NCI-H1092 (cell line): ENCODE measurements at places on chromosomes 13 and 19.

GRCh38 chr13:44795176-44795575 is 194.1 kb downstream of the NUFIP1 start:
- DNase-seq, result no peak

DNA sequence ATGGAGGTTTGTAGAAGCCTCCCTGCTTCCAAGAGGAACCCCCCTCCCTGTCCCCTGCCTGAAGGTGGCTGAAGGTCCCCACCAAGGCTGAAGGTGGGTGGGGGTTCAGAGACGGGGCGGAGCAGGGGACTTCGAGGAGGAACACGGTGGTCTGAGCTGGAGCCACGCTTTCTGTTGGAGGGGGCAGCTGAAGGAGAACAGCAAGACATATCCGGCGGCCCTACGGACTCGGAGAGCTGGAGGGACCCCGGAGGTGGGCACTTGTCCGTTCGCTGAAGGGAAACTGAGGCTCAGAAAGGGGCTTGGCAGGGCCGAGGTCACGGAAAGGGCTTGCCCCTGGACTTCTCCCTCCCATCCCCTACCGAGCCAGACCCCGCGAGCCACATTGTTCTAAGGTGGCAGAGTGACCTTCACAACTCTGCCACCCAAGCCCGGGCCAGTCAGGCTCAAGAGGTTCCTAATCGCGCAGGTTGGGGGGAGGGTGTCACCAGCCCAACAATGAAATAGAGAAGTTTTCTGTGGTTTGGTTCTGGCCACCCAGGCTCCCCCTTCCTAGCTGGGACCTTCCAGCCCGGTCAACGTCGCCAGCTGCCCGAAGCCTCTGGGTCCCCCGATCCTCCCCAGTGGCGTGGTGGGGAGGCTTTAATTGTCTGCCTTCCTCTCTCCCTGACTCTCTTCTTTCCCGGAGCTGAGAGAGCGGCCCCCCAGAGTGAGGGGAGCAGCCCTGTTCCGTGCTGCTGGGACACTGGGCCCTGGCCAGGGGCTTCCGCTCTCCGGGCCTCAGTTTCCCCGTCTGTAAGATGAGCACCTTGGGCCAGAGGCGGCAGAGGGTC is 15.5 kb upstream of the KCNN1 start:
- DNase-seq, result no peak

DNA sequence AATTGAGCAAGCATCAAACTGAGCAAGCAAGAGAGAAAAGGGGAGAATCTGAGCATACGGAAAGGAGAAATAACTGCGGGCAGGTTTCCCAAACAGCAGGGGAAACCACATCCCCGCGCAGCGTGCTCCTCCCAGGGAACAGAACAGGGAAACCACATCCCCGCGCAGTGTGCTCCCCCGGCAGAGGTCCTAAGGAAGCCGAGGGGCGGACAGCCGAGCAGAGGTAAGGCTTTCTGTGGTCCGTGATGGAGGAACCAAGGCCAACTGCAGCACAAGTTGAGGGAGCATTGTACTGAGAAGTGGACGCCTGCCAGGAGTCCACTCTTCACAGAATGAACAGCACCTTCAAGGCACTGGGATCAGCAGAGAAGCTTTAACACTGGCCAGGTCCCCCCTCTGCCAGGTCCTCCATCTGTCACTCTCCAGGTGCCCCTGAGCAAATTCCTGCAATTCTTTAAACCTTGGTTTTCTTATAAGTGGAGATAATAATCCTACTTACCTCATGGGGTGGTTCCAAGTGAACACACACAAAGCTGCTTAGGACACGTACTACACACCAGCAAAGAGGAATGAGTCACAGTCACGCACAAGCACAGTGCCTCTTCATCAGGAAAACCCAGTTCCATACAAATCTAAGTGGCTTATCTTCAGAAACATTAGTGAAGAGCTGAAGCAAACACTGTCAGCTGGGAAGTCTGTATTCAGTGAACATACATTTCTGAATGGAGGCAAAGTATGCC is 23.0 kb upstream of the LAMP1 start:
- no peak for DNase-seq

- no peak for DNase-seq
Measured at GRCh38 chr13:60572855-60573254, 175.8 kb downstream of the TDRD3 start.

DNA sequence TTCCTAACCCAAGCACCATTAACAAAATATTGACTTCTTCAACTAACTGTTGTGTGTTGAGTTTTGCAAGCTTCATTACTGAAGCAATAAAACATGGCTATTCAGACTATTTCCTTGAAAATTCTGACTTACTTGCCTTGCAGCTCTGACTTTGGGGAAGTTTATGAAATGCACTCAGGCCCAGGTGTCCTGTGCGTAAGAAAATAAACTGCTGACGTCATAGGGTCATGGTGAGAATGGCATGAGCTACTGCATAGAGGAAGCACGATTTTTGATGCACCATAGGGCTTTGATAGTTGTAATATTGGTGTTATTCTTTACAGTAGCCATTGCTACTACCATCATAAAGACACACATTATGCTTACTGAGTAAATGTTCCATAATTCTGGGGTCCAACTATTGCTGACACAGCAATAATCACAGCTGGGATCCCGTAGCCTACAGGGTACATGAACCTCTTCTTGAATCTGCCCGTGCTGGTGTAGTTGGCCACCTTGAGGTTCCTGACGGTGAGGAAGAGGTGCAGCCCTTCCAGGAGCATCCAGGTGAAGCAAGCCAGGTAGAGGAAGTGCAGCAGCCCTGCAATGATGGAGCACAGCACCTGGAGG is 57.9 kb downstream of the MBD3L2B start:
- no peak for DNase-seq

GRCh38 chr13:39370554-39370953 is 232.4 kb downstream of the LHFPL6 start:
- DNase-seq, result no peak

GRCh38 chr19:51079481-51080110 is 3.1 kb downstream of the KLK14 start:
- no peak for DNase-seq

DNA sequence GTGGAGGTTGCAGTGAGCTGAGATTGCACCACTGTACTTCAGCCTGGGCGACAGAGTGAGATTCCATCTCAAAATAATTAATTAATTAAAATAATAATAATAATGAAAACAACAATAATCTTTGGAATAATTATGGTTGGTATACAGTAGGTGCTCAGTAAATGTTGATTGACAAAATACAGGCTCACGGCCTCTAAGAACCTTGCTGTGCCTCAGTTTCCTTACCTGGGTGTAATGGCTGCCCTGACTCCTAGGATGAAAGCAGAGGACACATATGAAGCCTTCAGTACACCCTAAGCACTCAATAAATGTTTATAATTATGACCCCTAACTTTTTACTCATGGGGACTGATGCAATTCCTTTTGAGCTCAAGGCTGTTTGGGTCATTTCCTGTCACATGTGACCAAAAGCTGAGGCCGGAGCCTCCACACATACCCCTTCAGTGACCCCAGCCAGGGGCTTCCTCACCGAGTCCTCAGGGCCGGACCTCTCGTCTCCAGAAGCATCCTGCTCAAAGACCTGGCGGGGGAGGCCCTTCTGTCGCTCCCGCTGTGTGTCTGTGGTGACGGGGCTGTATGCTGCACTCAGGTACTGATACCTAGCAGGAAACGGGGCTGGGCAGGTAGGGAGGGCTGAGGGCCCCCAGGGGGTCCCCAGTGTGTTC is 10.5 kb downstream of the DOCK6 start:
- no peak for DNase-seq

DNA sequence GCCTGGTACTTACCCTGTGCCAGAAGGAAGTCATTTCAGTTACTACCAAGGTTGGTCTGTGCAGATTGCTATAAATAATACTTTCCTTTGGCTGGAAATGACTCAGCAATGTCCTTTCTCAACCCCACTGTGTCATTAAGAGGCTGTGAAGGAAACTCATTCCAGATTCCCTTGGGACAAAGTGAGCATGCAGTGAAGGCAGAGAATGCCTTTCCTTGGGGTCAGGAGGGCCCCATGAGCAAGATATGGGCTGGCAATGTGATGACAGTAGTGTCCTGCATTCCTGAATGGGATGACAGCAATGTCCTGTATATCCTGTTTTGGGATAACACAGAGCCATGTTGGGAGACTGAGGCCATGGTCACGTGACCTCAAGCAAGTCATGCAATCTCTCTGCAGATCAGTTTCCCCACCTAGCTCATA is 213.1 kb upstream of the TMTC4 start:
- no peak for DNase-seq

DNA sequence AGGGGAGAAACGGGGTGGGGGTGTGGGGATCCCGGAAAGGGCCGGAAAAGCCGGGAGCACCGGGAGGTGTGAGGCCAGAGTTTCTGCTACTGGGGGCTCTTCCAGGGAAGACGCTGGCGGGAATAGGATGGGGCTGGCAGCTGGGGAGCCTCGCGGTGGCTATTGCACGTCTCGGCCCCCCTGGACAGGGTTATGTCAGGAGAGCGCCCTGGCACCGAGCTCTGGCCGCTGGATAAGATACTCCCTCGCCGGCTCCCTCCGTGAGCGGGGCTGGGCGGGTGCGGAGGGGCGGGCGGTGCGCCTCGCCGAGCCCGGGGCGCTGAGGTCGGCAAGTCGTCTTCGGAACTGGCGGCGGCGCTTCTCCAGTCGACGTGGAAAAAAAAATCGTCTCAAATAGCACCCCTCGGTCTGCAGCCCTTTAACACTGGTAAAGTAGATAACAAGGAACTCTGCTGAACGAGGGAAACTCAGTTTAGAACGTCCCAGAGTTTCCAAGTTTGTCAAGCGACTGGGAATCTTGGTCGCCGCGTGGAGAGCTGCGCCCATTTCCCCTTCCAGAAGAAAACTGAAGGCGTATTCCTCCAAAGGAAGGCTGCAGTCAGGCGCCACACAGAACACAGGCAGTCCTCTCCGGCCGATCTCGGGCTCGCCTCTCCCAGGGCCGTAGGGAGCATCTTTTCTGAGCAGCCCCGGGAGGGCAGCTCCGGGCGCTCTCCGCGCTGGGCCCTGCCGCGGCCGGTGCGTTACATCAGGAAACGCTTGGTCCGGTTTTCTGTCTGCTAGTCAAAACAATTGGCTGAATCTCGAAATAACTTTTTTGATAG is 115.1 kb downstream of the KCNRG start:
- no peak for DNase-seq

DNA sequence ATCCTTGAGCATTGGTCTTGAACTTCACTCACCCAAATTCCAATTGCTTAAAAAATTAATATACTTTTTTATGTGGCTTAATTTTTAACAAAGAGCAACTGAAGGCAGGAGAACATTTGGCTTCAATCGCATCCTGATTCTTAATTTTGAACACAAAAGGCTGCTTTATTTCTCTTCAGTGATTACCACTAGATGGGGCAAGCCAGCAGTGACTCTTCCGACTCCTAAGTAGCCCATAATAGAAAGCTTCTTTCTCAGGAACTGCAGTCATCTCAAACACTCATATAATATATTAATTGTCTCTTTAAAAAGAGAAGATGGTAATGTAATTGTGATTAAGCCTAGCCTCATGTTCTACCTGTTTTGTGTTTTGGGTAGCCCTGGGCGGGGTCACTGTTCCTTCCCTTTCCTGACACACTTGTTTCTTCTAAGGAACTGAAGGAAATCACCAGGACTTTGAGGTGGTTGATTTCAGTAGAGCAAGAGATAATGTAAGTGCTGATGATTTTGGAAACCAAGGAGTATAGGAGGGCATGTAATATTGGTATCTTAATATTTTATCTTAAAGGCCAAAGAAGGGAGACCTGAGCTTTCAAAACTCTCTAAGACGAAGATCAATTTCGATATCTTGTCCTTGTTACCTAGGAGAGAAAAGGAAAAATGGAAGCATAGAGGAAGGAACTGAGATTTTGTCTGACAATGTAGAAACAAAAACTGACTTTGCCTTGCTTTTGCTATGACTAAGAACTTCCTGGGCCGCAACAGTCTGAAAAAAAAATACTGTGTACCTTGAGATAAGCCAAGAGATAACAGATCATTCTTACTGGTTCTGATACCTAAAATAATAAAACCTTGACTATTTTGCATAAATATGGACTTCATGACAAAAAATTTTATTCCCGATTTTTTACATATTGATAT is 73.1 kb downstream of the TNFSF13B start:
- DNase-seq, result peak; percentile 5

GRCh38 chr19:58558623-58559274 is 338 bp upstream of the UBE2M start:
- DNase-seq, result no peak

DNA sequence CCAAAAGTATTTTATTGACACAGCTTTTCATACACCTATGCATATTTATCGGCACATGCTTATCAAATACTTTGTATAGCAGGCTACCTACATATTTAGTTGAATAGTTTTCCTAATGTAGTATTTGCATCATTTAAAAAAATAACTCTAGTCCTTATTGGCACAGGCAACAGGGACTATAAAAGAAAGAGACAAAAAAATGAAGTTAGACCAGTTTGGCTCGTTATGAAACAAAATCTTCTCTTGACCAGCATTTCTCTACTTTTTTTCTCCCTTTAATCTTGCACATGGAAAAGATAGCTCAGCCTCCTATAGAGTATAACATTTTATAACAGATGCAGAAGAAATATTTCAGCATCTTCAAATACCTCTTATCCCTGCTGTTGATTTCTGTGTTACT is 794.8 kb upstream of the MIR17HG start:
- no peak for DNase-seq

- DNase-seq, result no peak
Measured at GRCh38 chr19:49186108-49186507, 28.5 kb downstream of the TRPM4 start.

DNA sequence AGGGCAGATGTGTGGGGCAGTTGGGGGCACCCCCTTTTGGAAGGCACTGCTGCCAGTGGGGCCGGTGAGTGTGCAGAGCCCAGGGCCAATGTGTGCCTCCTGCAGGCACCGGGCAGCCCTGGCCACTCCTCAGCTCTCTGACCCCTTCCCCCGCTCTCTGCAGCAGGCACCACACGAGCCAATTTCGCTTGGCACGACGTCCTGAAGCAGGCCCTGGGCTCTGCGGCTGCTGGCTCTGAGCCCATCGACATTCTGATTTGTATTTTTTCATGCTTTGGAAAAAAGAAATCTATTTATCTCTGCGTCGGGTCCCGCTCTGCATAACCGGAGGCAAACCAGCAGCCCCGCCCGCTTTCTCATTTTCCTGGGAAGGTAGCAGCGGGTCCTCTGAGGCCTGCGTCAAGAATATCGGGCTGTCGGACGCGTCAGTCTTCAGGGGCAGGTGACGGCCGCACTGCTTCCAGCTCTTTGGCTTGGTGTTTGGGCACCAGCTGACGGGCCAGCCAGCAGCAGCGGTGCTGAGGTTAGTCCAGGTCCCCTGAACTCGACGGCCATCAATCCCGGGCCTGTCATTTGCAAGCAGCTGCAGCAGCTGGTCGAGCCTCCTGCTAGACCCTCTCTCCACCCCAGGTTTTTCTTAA is 134.3 kb downstream of the KDM4B start:
- peak; percentile 79 for DNase-seq
